Endothelial cell of umbilical vein (primary cell): ENCODE measurements at places on chromosomes 7 and 10. TPM values are rescaled to one million over a fixed set of nuclear protein-coding genes. Genes with fewer than 3 reads are reported as not detected.

The PON3 gene
- total RNA-seq: 2.0 and 3.4 TPM in 2 replicates

DNA sequence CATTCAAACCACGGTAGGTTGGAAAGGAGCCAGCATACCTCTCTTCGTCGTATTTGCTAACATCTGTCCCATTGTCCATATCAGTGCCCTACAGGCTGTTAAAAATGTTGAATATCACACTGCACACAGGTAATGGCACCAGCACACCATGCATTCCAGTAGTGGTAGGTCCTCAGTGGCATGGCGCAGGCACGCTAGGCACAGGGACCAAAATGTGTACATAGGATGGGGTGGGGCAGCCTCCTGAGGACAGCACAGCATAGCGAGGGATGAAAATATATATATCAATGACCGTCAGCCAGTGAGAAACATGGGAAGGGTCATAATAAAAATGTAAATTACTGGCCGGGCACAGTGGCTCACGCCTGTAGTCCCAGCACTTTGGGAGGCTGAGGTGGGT is 99.9 kb upstream of the CTBP2 start:
- DNase-seq: no peak

DNA sequence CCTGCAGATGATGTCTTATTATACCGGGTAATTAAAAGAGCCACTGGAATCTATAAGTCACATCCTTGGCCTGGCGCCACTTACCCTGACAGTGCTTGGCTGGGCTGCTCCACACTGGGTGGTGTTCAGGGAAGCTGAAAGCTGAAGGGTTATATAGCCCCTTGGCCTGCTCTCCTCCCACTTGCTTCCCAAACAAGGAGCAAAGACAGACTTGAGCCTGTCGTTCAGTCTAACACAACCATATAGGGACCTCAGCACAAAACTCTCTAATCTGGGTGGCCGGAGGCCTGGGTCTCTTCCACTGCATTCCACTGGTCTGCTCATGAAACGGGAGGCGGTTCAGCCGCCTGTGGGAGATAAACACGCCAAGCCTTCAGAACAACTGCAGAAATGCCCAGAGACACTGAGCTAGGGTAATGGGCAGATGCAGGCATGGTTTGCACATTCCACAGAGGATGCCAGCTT is at the start of gene ACTA2:
TSS of gene ACTA2 (minus strand) at position 127 of the 465 bp plus-strand sequence. CDS start 3,843 bp downstream, outside the sequence.
- no peak for DNase-seq

DNA sequence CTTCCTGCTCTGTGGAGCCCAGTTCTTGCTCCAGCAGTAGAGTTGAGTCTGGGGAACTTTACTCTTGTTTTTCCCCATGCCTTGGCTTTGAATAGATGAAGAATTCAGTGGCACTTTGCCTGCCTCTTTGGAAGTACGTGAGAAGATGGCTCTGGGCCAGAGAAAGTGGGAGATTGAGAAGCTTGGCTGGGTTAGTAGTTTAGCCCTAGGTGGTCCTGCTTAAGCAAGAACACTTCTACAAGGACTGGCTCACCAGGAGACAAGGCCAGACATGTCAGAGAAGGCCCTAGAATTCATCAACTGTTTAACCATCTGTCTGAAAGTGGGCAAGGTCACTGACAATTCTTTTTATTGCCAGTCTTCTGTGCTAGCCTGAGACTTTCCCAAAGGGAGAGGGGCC is 410.3 kb downstream of the TYW1 start:
- no peak for DNase-seq

DNA sequence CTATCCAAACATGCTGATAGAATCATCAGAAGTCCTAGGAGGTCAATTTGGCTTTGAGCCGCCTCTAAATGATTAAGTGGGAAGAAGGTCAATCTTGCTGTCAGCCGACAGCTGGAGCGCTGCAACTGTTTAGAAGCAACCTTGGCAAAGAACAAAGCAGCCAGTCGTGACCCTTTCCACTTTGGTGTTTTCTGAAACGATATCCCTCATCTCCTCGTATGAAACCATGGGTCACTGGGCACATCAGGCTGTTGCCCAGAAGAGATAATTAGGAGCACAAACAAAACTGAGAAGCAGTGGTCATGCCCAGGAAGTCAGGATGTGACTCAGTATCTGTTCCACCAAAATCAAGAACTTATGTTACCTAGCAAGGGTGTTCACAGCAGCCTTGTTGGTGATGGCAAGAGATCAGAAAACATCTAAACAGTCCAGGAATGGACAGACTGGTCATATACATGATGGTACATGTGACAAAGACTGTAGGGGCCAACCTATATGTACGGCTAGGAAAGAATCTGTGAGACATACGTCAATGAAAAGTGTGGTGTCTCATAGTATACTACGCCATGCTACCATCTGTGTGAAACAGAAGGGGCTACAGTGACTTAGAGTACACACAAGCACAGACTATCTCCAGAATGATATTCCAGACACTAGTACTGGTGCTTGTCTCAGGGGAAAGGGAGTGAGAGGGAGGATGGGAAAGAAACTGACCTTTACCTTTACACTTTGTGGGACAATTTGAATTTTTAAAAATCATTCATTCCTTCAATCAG is 22.4 kb downstream of the STN1 start:
- peak; percentile 72 for DNase-seq

DNA sequence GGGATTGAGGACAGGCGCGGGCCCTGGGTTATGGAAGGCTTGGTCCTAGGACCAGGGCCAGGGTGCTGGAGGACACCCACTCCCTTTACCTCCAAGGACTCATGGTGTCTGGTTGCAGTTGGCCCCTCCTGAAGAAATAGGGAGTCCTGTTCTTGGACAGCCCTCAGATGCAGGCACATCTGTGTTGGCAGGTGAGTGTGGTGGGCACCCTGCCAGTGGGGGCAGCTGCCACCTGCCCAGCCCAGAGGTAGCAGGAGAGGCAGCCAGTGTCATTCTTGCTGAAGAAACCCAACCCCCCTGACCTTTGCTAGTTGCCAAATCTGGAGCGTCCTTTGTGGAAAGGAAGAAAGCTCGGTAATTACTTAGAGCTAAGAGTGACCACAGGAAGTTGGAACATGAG is 8.3 kb downstream of the GALNT17 start:
- DNase-seq: no peak

DNA sequence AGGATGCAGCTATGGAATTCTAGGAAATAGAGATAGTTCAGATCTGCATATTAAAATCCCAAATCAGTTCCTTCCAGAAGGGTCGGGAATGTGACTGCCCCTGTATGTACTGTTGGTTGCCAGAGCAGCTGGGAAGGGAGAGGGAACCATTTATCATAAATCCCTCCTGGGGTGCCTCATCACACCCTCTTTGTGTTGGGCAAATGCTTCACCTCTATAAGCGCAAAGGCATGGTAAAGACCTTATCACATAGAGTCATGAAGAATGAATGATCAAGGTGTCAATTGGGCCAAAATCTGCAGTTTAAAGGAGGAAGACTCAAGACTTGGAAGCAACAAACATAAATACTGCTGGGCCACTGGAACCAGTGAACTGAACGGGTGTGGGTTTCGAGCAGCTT is 65.0 kb downstream of the FRMD4A start:
- DNase-seq: no peak

- peak; percentile 50 for DNase-seq
Observed at GRCh38 chr10:30857803-30858202, 173.9 kb downstream of the ZNF438 start.

The CYP2C19 gene
- not detected in 2 replicates for total RNA-seq
